Activated CD8-positive, alpha-beta T cell treated with anti-CD3 and anti-CD28 coated beads for 36 hours (primary cell): ENCODE measurements at places on chromosomes 16 and 17. TPM values are rescaled to one million over a fixed set of nuclear protein-coding genes. Genes with fewer than 3 reads are reported as not detected.

The ZNF646 gene
- 24.4 TPM for total RNA-seq

The PPM1D gene
- 12.3 TPM for total RNA-seq

The TP53 gene
- 129 TPM for total RNA-seq

The ST6GALNAC2 gene
- total RNA-seq, result not detected

The ST6GALNAC1 gene
- total RNA-seq, result not detected

The SPNS3 gene
- total RNA-seq, result 25.7 TPM

The OMG gene
- total RNA-seq, result 0.11 TPM

DNA sequence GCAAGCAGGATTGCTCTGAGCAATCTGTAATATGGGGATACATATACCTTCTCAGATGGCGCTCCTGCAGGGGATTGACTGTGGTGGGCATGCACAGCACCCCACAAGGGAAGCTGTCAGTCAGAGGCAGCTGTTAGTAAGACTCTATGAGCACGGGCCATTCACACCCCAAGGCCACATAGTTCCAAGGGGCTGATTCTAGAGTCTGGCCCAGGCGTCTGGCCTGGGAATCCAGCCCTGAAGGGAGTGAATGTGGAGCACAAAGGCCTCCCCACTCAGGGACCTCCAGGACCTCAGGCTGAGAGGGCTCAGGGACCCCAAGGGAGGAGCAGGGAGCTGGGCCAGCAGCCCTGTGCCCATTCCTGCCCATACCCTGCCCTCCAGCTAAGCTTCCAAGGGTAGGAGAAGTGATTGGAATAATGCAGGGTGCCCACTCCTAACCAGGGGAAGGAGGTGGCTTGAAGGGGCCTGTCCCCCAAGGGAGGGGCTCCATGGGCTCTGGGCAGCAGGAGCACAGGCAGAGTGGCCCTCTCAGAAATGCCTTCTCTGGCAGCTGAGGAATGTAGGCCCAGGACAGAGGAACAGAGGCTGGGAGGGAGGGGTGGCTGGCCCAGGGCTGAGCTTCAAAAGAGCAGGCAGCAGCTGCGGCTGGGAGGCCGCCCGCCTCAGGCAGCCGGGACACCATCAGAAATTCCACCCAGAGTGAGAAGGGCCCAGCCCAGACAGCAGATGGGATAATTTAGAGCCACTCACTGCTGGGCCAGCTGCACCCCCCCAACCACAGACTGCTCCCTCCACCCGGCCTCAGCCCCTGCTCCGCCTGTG lies 48.9 kb upstream of the MRPS23 start:
- no peak for DNase-seq

DNA sequence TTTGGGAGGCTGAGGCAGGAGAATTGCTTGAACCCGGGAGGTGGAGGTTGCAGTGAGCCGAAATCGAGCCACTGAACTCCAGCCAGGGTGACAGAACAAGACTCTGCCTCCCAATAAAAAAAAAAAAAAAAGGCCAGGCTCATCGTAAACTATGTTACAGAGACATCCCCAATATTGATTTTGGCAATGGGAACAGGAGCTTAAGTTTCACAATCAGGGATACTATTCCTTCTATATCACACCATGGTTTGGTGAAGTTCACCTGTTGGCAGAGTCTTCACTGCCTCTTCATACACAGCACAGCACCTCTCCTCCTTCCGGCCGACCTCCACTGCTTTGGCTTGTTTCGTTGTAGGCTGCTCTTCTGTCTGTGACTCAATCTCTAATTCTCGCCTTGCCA lies 21.2 kb downstream of the UTP6 start:
- DNase-seq, result no peak

GRCh38 chr17:18964550-18964949 lies 12.6 kb downstream of the SLC5A10 start:
- no peak for DNase-seq

DNA sequence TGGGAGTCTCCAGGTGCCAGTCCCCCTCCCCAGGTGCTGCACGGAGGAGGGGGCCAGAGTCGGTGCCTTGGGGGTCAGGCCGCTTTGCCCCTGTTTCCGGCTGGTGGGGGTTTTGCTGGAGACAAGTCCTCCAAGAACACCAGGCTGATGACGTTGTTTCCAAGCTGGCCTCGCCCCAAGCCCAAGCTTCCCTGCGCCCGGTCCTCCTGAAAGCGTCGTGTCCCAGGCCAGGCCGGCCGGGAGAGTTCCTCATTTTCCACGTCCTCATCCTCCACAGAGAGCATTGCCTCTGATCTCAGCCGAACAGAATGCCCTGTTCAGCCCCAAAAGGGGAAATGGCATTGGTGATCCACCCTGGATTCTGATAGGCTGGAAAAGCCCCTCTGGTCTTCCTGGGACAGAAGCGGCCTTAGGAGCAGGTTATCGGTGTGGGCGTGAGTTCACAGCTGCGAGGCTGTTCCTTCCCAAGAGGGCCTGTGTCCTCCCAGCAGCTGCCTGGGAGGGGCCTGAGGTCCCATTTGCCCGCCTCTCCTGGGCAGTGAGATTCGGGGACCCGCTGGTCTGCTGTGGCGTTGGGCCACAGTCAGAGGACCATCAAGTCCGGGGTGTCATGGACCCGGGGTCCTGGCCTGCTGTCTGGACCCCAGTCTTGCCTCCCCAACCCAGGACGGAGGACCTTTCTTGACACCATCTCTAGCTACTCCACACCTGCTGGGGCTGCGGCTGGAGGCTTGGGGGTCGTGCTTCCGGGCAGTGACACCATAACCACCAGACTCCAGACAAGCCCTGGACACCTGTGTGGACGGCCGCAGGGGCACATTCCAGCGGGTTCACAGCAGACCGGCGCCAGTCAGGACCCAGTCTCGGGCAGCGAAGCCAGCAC lies 7.1 kb downstream of the SOX8 start:
- no peak for DNase-seq

DNA sequence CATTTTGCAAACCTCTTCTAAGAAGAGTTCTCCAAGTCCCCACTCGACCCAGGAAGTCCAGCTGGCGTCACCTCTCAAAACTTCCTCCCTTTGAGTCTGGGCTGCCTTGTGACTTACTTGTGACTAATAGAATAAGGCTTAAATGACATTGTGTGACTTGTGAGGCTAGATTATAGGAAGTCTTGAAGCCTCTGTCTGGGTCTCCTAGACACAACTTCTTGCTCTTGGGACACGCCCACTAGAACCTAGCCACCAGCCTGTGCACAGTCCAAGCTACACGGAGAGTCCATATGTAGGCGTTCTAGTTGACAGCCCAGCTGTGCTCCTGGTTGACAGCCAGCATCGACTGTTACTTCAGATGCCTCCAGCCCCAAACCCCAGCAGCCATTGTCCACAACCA lies 66.7 kb upstream of the TANC2 start:
- no peak for DNase-seq

- no peak for DNase-seq
These were observed 18.1 kb downstream of the RHBDL3 start for GRCh38 chr17:32283745-32284201.

- no peak for DNase-seq
These were observed 647.7 kb upstream of the SOX9 start for GRCh38 chr17:71472809-71473789.

DNA sequence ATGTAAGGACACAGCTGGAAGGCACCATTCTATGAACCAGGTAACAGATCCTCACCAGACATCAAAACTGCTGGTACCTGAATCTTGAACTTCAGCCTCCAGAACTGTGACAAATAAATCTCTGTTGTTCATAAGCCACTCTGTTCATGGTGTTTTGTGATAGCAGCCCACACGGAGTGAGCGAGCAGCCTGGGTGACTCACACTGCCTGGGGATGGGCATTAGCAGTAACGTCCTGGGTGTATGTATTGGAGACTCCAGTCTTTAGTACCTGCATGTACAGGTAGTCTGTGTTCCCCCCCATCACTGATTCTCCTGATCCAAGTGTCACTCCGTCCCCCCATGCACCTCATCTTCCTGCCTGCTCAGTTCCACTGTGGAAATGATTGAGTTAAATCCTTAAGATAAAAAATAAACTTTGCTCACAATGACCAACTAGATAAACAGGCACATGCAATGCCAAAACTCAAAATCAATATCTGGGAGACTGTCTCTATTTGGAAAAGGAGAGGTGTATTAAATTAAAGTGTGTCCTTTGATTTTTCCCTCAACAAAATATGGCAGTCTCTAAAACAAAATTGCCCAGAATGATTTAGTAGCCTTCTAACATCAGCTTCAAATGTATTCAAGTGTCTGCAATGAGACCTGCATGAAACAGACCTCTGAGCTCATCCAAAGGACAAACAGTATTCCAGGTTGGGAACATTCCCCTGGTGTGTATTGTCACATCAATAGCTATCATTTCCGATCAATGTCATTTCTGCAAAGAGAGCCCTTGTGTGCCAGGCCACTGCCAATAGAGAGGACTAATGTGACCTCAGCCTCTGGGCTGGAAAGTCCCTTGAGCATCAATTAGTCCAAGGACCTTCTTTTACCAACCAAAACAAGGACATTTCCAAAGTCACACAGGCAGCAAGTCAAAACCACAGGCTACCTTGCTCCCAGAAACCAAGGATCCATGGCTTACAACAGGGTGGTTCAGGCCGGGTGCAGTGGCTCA lies 12.2 kb upstream of the VAT1L start:
- no peak for DNase-seq

- DNase-seq, result no peak
These were observed 105.3 kb downstream of the FOXL1 start for GRCh38 chr16:86683441-86684194.

DNA sequence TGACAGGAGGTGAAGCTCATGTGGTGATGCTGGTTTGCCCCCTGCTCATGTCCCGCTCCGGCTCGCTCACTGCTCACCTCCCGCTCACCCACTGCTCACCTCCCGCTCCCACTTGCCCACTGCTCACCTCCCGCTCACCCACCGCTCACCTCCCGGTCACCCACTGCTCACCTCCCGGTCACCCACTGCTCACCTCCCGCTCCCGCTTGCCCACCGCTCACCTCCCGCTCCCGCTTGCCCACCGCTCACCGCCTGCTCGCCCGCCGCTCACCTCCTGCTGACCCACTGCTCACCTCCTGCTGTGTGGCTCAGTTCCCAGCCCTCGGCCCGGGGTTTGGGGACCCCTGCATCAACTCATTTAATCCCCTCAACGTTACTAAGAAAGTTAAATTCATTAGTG lies 39.1 kb upstream of the SHISA9 start:
- DNase-seq, result no peak

- peak; percentile 43 for DNase-seq
These were observed 24.0 kb downstream of the METRNL start for GRCh38 chr17:83103200-83103942.

GRCh38 chr16:74713876-74714275 lies 13.2 kb upstream of the MLKL start:
- no peak for DNase-seq
